AG08395 (cell line): ENCODE measurements at places on chromosomes 4 and X.

DNA sequence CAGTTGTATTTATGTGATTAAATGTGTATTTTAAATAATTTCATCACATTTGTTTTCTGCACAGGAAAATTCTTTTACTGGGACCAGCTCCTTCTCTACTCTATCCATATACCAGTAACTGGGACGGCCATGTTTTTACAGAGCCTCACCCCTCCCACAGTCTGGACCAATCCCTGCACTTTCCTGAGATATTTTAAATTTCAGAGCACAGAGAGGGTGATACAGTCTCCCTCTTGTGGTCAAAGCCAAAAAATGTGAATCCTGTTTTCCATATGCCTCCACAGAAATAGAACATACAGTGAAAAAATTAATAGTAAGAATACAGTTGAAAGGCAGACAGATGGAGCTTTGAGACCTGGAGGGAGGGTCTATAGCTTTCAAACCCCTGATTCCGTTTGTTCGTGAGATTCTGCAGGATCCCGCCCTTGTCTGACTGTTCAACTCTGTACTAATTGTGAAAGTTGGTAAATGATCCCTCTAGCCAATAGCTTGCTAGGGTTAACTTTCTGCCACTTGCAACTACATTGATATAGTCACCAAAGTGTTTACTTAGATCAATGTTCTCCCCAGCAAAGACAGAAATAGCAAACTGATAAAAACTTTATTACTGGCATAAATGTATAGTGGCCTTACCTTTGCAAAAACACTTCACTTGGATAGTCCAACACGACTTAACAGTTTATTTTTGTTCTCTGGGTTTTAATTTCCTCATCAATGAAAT, 172.2 kb downstream of the PPARGC1A start:
- peak; percentile 56 for DNase-seq

- no peak for DNase-seq
Observed at GRCh38 chr4:44777115-44777514, 50.8 kb upstream of the GNPDA2 start.

GRCh38 chr4:106426069-106426468, 57.5 kb upstream of the GIMD1 start:
- DNase-seq, result no peak

- DNase-seq, result no peak
Observed at GRCh38 chr4:185657699-185658098, 122.4 kb upstream of the PDLIM3 start.

DNA sequence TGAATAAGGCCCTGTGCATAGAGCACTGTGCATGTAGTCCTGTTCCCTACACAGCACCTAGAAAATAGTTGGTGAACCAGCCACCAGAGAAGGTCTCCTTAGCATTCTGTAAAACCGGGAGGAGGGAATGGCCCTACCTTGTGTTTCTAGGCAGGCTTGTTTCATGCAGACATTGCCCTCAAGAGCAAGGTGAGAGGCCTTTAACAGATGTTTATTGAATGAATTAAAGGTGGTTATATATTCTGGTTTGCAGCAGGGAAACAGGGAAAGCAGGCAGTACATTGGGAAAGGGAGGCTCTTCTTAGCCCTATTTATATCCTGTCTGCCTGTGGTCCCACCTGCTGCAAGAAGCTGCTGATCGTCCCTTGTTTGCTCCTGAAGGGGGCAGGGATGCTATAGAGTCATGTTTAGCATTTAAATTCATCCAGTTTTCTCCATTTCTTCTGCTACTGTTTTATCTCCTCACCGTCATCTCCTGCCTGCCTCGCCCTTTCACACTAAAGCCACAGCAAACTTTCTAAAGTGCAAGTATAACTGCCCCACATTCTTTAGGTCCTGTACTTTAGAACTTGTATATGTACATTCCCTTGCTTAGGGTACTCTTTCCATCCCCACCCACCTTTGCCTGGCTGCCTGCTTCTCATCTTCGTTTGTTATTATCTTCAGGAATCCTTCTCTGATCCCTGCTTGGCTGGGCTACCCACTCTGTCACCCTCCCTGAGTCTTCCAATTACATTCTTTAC, 60.3 kb downstream of the EGF start:
- no peak for DNase-seq
